ENCODE measurements at places on chromosomes 6 and 20.

GRCh38 chr20:11445891-11446290, 471.8 kb upstream of the BTBD3 start:
- no peak for DNase-seq

- DNase-seq = no peak
These were observed 178.2 kb downstream of the FOXC1 start for GRCh38 chr6:1787894-1788293.

- no peak for DNase-seq
These were observed 697.8 kb downstream of the KIF16B start for GRCh38 chr20:15875446-15875845.

GRCh38 chr6:31794866-31795615, 511 bp downstream of the VARS1 start:
- no peak for DNase-seq

DNA sequence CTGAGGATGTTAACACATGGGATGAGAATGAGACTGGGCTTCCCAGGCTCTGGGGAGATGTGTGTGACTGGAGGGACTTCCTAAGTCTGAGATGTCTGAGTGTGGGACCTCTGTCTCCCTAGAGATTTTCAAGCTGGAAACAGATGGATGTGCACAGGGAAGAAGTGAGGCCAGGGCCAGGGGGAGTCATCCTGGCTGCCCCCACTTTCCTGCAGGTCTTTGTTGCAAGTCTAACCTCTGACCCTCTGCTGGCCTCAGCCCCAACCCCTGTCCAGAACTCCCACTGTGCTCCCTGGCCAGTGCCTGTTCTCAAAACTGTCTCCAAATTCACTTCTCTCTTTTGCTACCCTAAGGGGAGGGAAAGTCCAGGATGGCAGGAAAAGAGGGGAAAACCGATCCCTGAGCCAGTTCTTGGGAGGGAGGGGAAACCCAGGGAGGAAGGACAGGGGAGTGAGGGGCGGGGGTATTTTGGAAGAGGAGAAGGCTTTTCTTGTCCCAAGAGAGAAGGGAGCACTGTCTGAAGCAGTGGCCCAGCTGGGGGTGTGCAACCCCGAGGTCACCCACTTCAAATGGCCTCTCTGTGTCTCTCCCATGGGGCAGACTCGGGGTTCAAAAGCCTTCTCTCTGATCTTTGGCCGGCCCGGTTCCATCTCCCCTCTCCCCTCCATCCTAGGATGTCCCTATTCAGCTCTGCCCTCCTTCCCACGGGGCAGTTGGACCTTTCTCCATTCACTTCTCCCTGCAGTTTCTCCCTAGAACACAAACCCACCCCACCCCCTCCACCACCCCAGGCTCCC, 3.1 kb downstream of the PPP1R18 start:
- DNase-seq = no peak

DNA sequence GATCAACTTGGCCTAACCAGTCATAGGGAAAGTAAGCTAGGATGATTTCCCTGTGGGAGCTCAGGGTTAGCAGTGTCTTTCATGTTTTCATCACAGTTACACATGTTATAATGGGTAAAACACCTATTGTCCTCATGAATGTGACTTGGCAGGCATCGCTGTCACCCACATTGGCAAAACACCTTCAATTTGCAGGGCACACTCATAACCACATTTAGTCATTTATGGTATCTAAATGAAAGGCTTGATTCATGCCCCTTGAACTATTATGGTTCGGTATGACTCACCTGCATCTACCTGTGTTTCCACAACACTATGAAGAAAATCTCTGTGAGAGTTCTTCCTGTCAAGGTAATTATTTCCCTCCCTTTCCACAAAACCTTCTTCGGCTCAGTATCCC, 49.2 kb downstream of the FRK start:
- peak; percentile 13 for DNase-seq

- peak; percentile 38 for DNase-seq
These were observed 115.2 kb upstream of the RNF24 start for GRCh38 chr20:4130404-4131189.

- no peak for DNase-seq
These were observed 39.7 kb upstream of the CLVS2 start for GRCh38 chr6:122956376-122956775.

- no peak for DNase-seq
These were observed 11.4 kb downstream of the GPX5 start for GRCh38 chr6:28537065-28537464.

DNA sequence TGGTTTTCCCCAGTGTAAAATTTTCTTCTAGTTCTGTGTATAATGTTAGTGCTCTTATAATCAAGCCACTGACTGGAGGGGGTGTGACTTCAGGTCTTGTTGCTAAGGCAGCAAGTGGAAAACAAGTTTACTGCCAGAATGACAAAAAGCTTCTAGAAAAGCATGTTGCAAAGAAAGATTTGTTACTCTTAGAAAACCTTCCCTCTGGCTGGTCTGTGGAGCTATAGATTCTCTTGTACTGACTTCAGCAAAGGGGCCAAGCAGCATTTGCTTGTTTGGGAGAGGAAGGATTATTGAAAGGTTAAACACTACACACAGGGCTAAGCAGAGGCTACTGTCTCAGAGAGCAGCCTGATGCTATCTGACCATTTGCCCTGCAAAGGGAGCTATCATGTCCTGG, 288.8 kb downstream of the BTBD9 start:
- no peak for DNase-seq

GRCh38 chr6:137265561-137266308, 46.5 kb upstream of the IFNGR1 start:
- DNase-seq = no peak

DNA sequence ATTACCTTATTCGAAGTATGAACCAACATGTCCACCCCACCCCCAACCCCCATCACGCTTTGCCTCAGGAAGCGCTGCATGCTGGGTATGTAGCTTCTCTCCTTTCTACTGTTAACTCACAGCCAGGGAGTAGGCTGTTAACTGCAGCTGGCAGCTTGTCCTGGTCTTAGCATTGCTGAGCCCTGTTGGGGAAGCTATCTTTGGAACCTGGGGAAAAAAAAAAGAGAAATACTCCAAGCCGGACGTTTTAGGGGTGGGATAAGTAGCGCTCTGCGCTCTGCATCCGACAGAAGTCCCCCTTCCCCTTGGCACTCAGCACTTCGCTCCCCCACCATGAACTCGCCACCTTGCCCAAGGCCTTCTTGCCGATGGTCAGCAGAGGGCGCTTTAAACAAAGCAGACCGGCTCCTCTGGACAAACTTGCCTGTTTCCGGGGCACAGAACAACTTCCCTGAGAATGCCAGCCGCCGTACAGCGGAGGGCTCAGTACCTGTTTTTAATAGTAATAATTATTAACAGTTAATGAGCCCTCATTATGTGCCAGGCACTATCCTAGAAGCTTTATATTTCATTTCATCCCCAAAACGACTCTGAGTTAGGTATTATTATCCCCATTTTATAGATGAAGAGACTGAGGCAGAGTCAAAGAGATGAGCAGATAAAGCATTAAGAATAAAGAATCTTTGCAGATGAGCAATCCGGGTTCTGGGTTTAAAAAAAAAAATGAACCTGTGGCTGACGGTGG, 35.2 kb upstream of the MDFI start:
- peak; percentile 77 for DNase-seq

DNA sequence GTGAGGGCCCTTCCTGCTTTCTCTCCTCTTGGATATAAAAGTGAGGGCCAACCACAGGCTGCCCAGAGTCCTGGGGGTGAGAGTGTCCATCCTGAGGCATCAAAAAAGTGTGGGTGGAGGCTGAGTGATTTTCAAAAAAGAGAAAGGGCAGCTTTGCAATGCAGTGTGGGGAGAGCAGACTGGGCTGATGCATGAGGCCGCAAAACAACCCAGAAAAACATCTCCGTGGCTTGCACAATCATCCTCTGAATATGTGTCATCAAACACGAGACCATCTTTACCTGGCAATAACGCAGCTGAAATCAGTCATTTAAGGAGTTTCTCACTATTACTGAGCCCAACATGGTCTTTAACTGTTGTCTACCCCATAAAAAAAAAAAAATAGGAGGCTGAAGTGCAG, 191.2 kb upstream of the SOX4 start:
- DNase-seq = no peak

DNA sequence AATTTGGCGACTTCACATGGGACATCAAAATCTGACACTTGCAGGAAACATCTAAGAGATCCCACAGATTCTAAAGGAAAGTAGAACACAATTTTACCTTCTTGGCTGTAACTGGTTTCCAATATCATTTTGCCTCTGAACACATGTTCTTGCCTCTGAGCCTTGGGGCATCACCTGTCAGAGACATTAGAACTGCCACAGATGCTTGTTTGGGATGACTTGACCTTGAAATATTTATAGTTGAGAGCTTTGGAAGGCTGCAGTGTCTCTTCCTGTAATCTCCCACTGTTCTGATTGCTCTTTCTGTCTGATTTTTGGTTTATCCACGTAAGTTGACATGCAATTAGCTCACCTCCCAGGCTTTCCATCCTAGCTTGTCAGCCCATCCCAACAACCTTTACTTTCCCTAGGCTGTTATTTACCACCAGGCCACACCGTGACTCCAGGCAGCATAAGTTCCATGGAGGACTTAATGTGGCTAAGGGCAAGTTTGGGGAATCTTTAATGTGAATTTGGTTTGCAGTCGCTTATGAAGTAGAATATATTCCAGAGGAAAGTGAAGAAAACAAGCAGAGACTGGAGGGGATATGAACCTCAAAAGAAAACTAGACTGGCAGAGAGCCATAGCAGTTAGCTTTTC, 256.5 kb upstream of the RIN2 start:
- no peak for DNase-seq

- no peak for DNase-seq
These were observed 1.2 kb downstream of the TCEA2 start for GRCh38 chr20:64064145-64064698.

GRCh38 chr6:51099201-51099600, 280.5 kb downstream of the TFAP2B start:
- no peak for DNase-seq

- no peak for DNase-seq
These were observed 1.7 kb downstream of the PCMT1 start for GRCh38 chr6:149751239-149751638.

GRCh38 chr20:56504373-56505005, 20.1 kb upstream of the FAM209A start:
- DNase-seq = peak; percentile 7

DNA sequence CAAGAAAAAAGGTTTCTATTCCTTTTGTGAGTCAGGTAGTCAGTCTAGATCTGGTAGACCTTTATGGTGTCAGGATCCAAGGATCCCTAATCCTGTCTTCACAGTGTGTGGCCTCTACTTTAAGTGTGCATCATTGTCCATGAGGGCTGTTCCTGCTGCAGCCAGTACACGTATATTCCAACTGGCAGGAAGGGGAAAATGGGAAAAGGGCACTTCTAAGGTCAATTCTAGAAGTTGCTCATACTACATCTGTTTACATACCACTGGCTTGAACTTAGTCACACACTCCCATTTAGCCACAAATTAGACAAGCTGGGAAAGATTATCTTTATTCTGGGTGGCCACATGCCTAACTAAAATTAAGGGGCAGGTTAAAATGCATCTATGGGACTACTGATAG, 9.7 kb upstream of the MMS22L start:
- DNase-seq = no peak

GRCh38 chr20:35040646-35041045, 52.0 kb downstream of the TRPC4AP start:
- no peak for DNase-seq

DNA sequence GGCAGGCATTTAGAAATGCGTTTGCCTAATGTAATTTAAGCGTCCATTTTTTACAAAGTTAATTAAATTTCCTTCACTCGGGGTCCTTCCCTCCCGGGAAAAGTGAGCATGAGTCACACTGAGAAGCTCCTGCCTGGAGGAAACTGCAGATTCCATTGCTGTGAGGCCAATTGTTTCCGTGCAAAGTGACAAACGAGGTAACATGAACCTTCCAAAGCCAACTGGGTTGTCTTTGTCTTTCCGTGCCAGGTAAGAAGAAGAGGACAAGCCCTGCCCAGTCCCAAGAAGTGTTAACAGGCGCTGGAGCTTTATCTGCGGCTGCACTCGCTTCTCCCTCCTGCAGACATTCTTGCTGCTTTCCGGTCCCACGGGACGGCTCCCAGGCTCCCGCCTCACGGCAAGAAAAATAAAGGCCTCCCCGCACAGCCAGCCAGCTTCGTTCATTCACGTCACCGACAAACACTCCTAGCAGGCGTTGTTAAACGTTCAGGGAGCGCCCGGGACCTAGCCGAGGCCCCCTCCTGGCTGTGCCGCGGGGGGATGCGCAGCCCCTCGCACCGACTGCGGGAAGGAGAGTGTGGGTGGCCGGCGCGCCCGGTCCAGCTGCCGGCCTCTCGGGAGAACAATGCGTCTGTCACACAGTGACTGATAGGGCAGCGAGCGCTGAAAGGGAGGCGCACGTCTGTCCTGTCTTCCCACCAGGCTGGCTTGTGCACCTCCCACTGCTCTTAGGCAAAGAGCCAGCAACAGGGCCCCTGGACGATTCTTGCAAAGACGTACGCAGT, 61.5 kb upstream of the HDDC2 start:
- DNase-seq = no peak

GRCh38 chr20:50679753-50680104, 11.6 kb downstream of the RIPOR3 start:
- no peak for DNase-seq

GRCh38 chr20:49386848-49387580, 95.5 kb downstream of the KCNB1 start:
- no peak for DNase-seq

GRCh38 chr20:46491354-46491753, 22.0 kb downstream of the ZNF334 start:
- no peak for DNase-seq

DNA sequence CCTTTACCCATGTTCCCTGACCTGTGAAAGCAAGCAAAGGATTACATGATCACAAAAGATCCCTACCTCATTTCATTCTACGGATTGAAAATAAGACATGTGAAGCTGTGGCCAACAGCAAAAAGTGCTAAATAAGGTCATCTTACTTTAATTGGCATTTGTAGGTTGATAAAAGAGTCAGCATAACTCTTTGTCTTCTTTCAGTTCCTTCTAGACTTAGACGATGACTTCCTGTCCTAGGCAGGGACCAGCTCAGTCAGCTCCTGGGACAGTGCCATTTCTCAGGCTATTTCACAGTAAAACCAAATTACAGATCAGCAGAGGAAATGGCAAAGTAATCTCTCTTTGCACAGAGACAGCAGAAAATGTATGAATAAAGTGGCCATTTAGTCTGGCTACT, 480.7 kb downstream of the RFPL4B start:
- DNase-seq = no peak

DNA sequence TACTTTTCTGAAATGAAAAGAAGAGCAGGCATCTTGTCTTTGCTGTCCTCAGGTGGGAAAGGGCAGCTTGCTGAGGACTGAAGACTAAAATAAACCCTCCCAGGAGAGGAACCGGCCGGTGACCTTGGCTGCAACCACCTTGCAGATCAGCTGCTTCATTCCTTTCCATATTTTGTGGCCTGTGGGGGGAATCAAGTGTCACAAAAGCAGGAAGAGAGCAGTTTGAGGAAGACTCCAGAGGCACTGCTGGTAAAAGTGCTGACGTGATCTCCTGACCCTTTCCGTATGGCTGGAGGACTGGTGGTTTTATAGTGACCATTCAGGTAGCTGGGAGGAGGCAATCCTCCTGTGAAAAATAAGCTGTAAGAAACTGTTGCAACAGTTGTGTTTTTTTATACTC, 157.0 kb downstream of the PLCB4 start:
- no peak for DNase-seq

GRCh38 chr6:100105138-100105537, 111.1 kb upstream of the MCHR2 start:
- DNase-seq = no peak

GRCh38 chr20:35947489-35947888, 6.8 kb downstream of the SCAND1 start:
- peak; percentile 11 for DNase-seq

GRCh38 chr20:19257865-19258264, 45.4 kb downstream of the SLC24A3 start:
- DNase-seq = no peak
